ENCODE measurements at places on chromosomes 4 and X.

DNA sequence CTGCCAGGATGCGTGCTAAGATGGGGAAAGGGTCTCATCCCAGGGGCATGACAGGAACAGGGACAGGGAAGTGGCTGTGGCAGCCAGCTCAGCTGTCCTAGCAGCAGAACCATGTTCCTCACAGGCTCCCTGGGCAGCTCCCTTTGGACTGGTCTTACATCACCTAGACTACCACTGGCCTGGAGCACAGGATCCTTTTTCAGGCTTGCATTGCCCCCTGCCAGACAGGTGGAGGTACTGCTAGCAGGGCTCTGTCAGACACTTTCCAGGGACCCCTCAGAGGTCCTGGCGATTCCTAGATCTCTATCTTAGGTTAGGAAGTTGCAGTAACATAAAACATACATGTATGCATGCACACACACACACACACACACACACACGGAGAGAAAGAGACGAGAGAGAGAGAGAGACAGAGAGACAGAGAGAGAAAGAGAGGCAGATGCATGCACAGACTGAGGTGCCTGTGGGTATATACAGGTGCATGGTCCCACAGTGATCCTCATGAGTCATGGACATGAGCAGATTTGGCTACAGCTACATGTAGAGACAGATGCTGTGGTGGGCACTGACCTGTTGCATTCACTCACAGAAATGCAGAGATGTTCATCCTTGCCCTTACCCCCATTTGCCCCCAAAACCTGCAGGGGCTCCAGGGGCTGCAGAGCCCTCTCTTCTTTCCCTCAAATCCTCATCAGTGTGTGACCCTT lies 63.6 kb downstream of the STARD8 start:
- DNase-seq = peak; percentile 43

- no peak for DNase-seq
Measured at GRCh38 chr4:123747016-123747415, 350.4 kb downstream of the SPRY1 start.

DNA sequence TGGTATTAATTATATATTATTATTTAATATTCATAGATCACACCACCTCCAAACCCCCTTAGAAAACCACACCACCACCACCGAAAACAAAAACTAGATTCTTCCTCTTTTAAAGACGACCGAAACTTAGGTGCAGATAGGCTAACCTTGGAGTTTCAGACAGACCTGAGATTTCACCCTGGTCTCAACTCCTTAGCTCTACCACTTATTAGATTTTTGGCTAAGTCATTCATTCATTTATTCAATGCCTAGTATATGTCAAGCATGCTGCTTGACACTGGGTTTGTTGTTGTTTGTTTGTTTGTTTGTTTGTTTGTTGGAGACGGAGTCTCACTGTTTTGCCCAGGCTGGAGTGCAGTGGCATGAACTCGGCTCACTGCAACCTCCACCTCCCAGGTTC lies 9.5 kb upstream of the BMP2K start:
- DNase-seq = no peak

GRCh38 chrX:48937054-48937907 lies 18.5 kb upstream of the PIM2 start:
- DNase-seq = no peak

DNA sequence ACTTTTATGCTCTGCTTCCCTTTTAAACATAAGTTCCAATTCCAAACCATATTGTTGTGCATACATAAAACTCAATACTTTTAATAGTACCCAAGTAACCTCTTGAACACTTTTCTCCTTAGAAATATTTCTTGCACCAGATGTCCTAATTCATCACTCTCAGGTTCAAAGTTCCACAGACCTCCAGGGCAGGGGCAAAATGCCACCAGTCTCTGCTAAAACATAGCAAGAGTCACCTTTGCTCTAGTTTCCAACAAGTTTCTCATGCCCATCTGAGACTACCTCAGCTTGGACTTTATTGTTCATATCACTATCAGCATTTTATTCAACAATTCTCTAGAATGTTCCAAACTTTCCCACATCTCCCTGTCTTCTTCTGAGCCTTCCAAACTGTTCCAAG lies 13.7 kb upstream of the ASIC5 start:
- no peak for DNase-seq

- no peak for DNase-seq
Measured at GRCh38 chr4:31768756-31769155, 1048.6 kb downstream of the PCDH7 start.

- no peak for DNase-seq
Measured at GRCh38 chr4:190015538-190016368, 11.3 kb downstream of the FRG2 start.

GRCh38 chr4:25813448-25814106 lies 49.2 kb downstream of the SEL1L3 start:
- peak; percentile 35 for DNase-seq

GRCh38 chr4:57378766-57379165 lies 268.6 kb upstream of the IGFBP7 start:
- DNase-seq = no peak

GRCh38 chr4:2860391-2861348 lies 17.0 kb downstream of the ADD1 start:
- no peak for DNase-seq

Data from pancreas (tissue), 10 donors.